Kasumi-1 (cell line): ENCODE measurements at places on chromosomes 5 and 9.

DNA sequence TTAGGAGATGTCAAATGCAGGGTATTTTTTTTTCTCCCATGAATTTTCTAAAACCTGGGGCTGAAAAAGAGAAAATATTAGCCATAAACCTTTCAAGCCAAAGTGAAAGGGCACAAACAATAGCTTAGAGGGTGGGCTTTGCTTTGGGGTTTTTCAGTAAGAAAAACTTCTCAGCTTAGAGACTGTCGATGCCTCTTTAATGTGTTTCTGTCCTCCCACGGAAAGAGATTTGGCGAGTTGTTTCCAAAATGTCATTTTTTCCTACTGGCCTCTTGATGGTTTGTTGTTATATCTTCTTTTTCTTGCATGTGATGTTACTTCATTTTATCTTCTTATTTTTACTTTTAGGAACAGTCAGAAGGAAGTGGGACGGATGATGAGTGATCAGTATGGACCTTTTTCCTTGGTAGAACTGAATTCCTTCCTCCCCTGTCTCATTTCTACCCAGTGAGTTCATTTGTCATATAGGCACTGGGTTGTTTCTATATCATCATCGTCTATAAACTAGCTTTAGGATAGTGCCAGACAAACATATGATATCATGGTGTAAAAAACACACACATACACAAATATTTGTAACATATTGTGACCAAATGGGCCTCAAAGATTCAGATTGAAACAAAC is 177.3 kb downstream of the SMARCA2 start:
- DNase-seq, result no peak

DNA sequence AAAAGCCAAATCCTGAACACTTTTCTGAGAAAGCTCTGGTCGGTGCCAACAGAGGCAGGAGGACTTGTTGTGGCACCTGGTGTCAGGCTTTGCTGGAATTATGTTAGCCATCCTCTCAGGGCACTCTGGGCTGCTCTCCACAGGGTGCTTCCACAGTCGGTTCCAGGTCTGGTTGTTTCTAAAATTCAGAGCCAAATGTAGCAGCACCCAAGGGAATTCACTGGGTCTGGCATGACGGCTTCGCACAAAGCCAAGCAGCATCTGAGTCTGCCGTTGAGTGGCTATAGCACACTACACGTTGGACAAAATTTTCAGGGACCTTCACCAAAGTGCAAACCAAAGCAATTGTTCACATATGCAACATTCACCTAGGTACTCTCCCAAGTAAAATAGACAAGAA is 110.2 kb downstream of the PJA2 start:
- DNase-seq, result no peak

- peak; percentile 70 for DNase-seq
These were observed 232.3 kb upstream of the TBCA start for GRCh38 chr5:78008356-78008967.

DNA sequence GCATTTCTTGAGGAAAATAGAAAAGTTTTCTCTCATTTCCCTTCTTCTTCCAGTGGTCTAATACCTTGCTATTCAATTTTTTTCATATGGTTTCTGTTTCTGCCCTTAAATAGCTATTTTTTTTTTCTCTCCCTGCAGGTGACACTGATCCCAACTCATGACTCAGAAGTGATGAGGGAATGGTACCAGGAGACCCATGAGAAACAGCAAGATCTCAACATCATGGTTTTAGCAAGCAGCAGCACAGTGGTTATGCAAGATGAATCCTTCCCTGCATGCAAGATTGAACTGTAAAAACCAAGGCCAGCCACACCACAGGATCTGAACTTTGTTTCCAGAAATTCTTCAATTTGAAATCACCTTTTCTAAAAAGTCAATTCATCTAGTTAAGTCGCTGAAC is 97.7 kb downstream of the MAP1B start:
- DNase-seq, result no peak

GRCh38 chr5:36640949-36641348 is 34.5 kb downstream of the SLC1A3 start:
- no peak for DNase-seq

DNA sequence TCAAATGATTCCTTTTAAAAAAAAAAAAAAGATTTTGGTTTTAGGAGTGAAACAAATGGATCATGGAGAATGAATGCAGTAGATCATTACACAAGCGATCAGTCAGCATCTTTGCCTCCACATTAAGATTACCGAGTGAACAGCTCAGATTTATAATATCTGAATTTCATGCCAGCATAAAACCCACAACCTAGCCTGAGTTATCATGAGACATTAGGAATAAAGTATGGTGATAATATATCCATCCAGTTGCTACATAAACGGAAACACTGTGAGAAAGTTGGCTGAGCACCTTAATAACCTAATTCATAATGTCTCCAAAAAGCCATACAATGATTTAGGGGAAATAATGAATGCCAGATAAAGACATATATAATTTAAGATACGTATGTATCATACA is 553.1 kb upstream of the TUSC1 start:
- DNase-seq, result no peak

GRCh38 chr9:71519098-71519696 is 249.1 kb downstream of the CEMIP2 start:
- DNase-seq, result no peak

DNA sequence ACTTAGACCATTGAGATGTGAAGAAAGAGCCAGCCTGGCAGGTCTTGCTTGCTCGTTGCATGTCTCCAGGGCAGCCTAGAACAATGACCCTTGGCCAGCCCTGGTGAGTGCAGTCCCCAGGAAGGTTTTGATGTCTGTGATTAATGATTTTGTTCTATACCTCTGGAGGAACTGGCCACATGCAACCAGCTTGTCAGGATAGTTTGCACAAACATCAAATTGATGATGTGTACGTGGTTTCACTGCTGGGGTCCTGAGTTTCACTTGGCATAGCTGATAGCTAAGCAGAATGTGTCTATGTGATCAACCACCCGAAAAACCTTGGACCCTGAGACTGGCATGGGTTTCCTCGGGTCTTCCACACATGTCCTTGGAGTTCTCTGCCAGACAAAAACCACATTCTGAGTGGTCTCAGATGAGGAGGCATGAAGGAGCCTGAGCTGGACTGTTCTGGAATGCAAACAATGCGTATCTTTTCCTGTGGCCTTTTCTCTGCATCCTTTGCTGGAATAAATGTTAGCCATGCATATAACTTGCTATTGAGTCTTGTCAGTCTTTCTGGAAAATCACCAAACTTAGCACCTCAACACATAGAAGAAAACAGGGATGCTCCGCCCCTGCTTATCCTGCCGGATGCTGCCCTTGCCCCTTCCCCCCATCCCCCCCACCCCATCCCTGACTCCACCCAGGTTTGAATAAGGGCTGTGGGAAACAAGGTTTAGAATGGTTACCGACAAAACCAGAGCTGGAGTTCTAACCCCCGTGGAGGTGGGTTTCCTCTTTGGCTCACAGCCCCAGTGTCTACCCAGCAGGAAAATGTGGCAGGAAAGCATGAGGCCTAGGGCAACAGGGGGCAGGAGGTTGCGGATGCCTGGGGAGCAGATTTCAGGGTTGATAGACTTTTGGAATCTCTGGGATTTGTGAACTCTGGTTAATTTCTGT is 50.1 kb upstream of the ANKRD33B start:
- peak; percentile 49 for DNase-seq

DNA sequence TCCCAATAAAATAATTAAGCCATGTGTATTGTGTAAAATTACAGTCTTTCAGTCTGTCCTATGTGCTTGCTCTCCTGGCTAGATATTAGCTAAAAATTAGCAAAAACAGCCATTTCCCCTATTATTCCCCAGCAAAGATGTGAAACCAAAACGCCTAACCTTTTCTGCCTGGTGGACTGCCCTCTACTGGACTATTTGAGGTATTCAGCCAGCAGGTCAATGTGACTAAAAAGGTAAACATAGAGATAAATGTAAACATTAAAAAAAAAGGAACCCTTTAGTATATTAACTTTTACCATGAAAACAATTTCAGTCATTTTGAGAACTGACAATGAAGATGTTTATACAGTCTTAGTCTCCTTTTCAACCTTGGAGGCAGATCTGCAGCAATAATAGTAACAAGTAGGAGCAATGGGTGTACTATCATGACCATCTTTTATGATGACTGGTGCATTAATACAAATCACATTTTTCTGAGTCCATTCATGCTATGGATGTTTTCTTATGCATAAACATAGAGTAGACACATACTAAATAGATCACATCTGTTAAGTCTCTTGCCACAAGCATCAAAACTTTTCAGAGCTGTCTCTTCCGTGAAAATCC is 10.1 kb downstream of the ATG12 start:
- peak; percentile 65 for DNase-seq
